Muscle of leg (tissue), 16 donors: ENCODE measurements at places on chromosomes 2 and 18. TPM values are rescaled to one million over a fixed set of nuclear protein-coding genes. Genes with fewer than 3 reads are reported as not detected.

Gene PSMA8
- total RNA-seq, result not detected

Gene WDR43
- 37.3 TPM for total RNA-seq

Gene PLEKHM3
- 8.7 TPM for total RNA-seq

Gene GLB1L
- 6.6 TPM for total RNA-seq

Gene SPATA3
- total RNA-seq, result not detected

Gene ELP2
- total RNA-seq, result 82.2 TPM

Gene DSG2
- total RNA-seq, result 2.3 TPM

Gene DOK6
- 4.9 TPM for total RNA-seq

Gene PARD6G
- total RNA-seq, result 2.9 TPM

Gene IL36B
- total RNA-seq, result not detected

Gene NGEF
- 1.5 TPM for total RNA-seq

Gene SERPINB5
- not detected for total RNA-seq

Gene SLC30A3
- total RNA-seq, result 0.18 TPM

Gene SRD5A2
- under 0.01 TPM for total RNA-seq

Gene ABCB11
- total RNA-seq, result 0.04 TPM

Gene CXCR1
- not detected for total RNA-seq

Gene NFATC1
- total RNA-seq, result 7.0 TPM

Gene CIB4
- total RNA-seq, result not detected

Gene OLA1
- 123 TPM for total RNA-seq

Gene SERPINB7
- total RNA-seq, result not detected

Gene FOXI3
- not detected for total RNA-seq

Gene MATN3
- 0.31 TPM for total RNA-seq

Gene LIMS3
- total RNA-seq, result 2.1 TPM

Gene CHRNG
- total RNA-seq, result 77.7 TPM

Gene ALLC
- 0.09 TPM for total RNA-seq

Gene ZAP70
- total RNA-seq, result 3.2 TPM

Gene SLC66A3
- total RNA-seq, result 10.7 TPM

Gene FIGN
- 0.53 TPM for total RNA-seq

Gene SLC8A1
- total RNA-seq, result 36.8 TPM

Gene SNRNP27
- 62.6 TPM for total RNA-seq
